ENCODE measurements at places on chromosomes 4 and X.

DNA sequence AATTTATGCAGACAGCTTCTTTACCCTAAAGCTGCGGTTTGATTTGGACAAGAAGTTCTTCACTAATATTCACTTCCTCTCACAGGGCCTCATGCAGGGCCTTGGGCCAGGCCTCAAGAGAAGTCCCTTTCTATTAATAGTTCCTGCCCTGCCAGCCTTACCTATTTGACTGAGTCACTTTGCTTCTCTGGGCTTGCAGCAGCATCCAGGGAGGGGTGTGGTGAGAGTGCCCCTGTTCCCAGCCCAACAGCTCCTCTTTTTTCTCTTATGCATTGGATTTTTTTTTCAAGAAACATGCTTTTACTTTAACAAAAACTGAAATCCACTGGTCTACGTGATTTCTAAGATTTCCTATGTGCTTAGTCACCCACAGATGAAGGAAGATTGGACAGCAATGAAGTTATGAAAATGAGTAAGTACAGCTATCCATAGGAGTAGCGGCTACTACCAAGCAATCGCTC is 26.7 kb downstream of the FAM156B start:
- peak; percentile 52 for DNase-seq

GRCh38 chrX:26918631-26919030 is 544.5 kb downstream of the PPP4R3C start:
- no peak for DNase-seq

- DNase-seq, result peak; percentile 57
These were observed 740 bp upstream of the NPY2R start for GRCh38 chr4:155207534-155208257.

DNA sequence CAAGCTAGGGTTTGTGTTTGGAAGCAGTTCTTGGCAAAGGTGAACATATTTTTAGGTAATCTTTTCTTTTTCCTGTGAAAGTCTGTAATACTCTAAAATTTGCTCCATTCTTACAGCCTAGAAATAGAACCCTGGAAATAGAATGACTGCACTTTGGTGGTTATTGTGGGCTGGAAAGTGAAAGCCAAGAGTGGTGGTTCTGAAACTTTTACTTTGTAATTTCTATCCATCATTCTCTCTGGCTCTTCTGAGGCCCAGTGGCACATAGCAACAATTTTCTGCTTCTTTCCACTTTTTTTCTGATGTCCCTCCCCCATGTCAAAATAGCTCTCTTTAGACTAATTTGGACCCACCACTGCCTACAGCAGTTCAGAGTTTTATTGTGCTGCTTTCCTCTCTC is 300.4 kb upstream of the RPS6KA3 start:
- DNase-seq, result no peak

DNA sequence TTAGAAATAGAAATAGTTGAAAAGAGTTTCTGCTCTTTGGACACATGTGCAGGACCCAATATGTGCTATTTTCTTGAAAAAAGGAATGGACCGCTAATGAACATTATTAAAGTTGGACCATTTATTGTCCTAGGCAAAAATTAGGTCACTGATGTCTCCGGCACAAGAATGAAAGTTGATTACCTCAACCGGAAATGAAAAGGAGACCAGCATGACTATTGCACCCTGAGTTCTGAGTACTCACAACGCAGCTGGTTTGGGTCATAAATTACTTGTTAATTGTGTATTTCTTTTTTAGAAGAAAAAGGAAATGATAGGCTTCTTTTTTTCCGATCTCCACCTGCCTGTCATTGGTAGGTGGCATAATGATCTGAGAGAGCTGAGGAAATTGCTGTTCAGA is 232.7 kb downstream of the ARHGAP24 start:
- DNase-seq, result no peak

DNA sequence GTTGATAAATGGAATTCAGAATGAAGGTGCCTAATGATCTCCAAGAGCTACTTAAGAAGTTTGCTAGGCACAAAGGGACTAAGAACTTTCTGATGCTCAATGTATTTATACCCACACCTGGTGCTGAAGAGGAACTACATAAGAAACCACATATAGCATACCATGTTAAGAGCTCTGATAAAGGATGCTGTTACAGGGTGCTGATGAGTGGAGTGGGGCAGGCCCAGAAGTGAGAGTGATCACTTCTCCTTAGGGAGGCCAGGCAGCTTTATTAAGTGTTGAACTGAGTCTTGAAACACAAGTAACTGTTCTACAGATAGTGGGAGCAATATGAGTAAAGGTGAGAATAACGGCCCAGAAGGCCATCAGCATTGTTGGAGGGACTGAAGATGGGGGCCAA is 68.3 kb upstream of the CHRDL1 start:
- no peak for DNase-seq
